ENCODE measurements at places on chromosomes 2 and 18.

GRCh38 chr18:11324510-11324909 lies 175.1 kb upstream of the PIEZO2 start:
- no peak for DNase-seq
- H3K4me1 ChIP-seq: peaks cover 4% of the 10 kb centered on the region
- H3K36me3 ChIP-seq: no peaks in the 10 kb centered on the region

DNA sequence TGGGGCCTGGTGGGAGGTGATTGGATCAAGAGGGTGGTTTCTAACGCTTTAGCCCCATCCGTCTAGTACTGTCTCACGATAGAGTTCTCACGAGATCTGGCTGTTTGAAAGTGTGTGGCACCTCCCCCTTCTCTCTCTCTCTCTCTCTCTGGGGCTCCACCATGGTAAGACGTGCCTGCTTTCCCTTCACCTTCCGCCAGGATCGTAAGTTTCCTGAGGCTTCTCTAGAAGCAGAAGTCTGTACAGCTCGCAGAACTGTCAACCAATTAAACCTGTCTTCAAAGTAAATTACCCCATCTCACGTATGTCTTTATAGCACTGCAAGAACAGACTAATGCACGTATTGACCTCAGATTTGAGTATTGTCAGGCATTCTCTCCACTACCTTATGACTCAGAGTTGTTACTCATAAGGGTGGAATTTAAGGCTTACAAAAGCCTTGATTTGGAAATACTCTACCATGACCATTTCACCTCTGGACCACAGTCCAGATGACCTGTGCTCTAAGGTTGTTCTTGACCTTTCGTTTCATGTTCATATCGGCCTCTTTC lies 99.5 kb upstream of the AGAP1 start:
- DNase-seq: no peak
- no peak overlapping the region for H3K27ac ChIP-seq
- H3K4me3 ChIP-seq: no peak overlapping the region
- peaks cover 17% of the 10 kb centered on the region for H3K27me3 ChIP-seq

DNA sequence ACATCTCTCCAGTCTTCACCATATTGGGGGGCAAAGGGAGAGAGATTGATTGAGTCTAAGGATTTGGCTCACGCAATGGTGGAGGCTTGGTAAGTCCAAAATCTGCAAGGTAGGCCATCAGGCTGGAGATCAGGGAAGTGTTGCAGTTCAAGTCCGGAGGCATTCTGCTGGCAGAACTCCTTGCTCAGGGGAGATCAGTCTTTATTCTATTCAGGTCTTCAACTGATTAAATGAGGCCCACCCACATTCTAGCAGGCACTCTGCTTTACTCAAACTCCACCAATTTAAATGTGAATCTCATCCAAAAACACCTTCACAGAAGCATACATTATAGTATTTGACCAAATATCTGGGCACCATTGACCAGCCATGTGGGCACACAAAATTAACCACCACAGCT lies 21.4 kb downstream of the SMYD1 start:
- no peak overlapping the region for H3K27ac ChIP-seq
- no peaks in the 10 kb centered on the region for H3K36me3 ChIP-seq
- no peak overlapping the region for H3K4me3 ChIP-seq

DNA sequence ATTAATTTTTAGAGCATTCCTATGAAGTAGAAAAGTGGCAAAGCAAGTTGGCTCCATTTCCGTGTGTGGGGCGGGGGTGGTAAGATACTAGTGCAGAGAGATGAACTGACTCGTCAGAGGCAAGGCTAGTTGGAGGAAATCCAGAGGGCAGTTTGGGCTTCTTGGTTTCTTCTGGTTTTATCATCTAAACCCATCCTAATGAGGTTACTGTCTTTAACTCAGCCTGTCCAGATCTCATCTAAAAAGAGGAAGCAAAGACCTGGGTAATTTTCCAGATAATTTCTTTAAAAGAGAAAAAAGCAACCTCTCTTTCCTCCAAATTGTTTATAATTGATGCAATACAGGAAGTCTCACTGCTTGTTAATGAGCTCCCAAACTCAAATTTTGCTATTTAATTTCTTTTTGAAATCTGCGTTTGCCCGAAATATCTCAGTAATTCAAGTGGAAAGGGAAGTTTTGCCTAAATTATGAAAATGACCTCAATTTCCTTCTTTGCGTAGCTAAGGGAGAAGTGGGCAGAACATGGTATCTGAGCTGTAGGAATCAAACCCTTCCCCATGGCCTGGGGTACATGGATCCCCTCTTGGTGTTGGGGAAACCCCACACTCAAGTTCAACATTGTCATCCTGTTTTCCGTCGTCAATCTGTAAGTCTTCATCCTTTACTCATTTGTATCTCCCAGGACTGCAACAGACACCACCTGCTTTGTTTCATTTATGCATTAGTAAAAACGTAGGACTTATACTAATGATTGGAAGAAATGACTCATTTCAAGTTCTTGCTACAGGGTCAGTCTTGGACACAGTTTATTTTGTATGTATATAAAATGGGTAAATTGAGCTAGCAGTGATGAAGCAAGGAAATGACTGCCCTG lies 89.1 kb upstream of the KLF7 start:
- peaks cover 2% of the 10 kb centered on the region for H3K27me3 ChIP-seq
- H3K4me1 ChIP-seq: peaks cover 30% of the 10 kb centered on the region
- no peak overlapping the region for H3K4me3 ChIP-seq
- no peak for DNase-seq

- no peaks in the 10 kb centered on the region for H3K36me3 ChIP-seq
- H3K4me3 ChIP-seq: no peak overlapping the region
- no peak for DNase-seq
- H3K4me1 ChIP-seq: no peaks in the 10 kb centered on the region
- H3K27ac ChIP-seq: no peak overlapping the region
Measured at GRCh38 chr2:36413218-36413617, 57.6 kb downstream of the CRIM1 start.

- H3K36me3 ChIP-seq: peaks cover 17% of the 10 kb centered on the region
- no peaks in the 10 kb centered on the region for H3K27me3 ChIP-seq
Measured at GRCh38 chr2:237692601-237693290, 65.4 kb downstream of the LRRFIP1 start.

- no peak for DNase-seq
- H3K27me3 ChIP-seq: no peaks in the 10 kb centered on the region
- H3K36me3 ChIP-seq: no peaks in the 10 kb centered on the region
- no peak overlapping the region for H3K4me3 ChIP-seq
- no peaks in the 10 kb centered on the region for H3K4me1 ChIP-seq
- H3K27ac ChIP-seq: no peak overlapping the region
Measured at GRCh38 chr2:60456115-60456770, 97.2 kb downstream of the BCL11A start.

GRCh38 chr2:183267148-183267827 lies 143.0 kb downstream of the NUP35 start:
- no peaks in the 10 kb centered on the region for H3K4me1 ChIP-seq
- H3K36me3 ChIP-seq: no peaks in the 10 kb centered on the region
- DNase-seq: no peak

DNA sequence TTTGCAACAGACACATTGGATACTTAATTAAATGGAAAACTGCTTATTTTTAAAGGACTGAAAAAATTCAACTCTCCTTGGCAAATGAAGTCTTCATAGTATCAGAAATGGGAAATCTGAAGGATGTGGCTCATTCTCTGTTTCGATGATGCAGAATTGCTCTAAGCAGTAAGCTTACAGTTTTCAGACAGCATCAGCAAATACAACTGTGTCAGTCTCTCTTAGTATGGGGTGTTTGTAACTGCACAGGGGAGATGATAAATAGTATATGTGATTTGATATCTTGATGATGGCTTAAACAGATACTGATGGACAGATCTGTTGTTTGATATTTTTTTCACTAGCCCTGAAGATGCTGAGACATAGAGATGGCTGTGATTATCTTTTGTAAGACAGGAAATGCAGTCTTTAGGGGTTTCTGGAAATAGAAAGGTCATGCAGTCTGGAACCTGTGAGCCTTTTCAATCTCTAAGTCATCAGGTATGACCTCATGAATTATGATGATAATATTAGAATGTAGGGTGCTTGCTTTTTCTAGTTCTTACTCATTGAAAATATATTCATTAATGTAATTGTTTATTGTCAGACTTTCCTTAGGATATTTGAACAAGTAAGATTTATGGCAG lies 84.2 kb downstream of the SLC4A10 start:
- H3K4me1 ChIP-seq: peaks cover 10% of the 10 kb centered on the region
- no peaks in the 10 kb centered on the region for H3K36me3 ChIP-seq
- H3K27ac ChIP-seq: no peak overlapping the region
- no peaks in the 10 kb centered on the region for H3K27me3 ChIP-seq
- no peak for DNase-seq

DNA sequence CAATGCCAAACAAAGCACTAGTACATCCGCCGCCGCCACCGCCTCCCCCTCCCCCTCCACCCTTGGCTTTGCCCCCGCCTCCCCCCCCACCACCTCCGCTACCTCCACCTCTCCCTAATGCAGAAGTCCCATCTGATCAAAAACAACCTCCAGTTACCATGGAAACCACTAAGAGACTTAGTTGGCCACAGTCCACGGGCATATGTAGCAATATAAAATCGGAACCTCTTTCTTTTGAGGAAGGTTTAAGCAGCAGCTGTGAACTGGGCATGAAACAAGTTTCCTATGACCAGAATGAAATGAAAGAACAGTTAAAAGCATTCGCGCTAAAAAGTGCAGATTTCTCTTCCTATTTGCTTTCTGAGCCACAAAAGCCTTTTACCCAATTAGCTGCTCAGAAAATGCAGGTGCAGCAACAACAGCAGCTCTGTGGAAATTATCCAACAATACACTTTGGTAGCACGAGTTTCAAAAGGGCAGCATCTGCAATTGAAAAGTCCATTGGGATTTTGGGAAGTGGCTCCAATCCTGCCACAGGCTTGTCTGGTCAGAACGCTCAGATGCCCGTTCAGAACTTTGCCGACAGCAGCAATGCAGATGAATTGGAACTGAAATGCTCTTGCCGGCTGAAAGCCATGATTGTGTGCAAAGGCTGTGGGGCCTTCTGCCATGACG lies 168.0 kb downstream of the ASXL3 start:
- H3K27ac ChIP-seq: no peak overlapping the region
- no peaks in the 10 kb centered on the region for H3K4me1 ChIP-seq
- no peaks in the 10 kb centered on the region for H3K27me3 ChIP-seq

GRCh38 chr18:52670896-52671295 lies 330.9 kb downstream of the DCC start:
- no peak overlapping the region for H3K27ac ChIP-seq
- H3K36me3 ChIP-seq: no peaks in the 10 kb centered on the region
- H3K4me1 ChIP-seq: no peaks in the 10 kb centered on the region
- no peak overlapping the region for H3K4me3 ChIP-seq
- DNase-seq: no peak

GRCh38 chr18:23635283-23636070 lies 27.2 kb downstream of the ANKRD29 start:
- no peaks in the 10 kb centered on the region for H3K36me3 ChIP-seq
- peaks cover 2% of the 10 kb centered on the region for H3K27me3 ChIP-seq
- no peak overlapping the region for H3K27ac ChIP-seq
- H3K4me3 ChIP-seq: no peak overlapping the region
- DNase-seq: no peak
- peaks cover 8% of the 10 kb centered on the region for H3K4me1 ChIP-seq

DNA sequence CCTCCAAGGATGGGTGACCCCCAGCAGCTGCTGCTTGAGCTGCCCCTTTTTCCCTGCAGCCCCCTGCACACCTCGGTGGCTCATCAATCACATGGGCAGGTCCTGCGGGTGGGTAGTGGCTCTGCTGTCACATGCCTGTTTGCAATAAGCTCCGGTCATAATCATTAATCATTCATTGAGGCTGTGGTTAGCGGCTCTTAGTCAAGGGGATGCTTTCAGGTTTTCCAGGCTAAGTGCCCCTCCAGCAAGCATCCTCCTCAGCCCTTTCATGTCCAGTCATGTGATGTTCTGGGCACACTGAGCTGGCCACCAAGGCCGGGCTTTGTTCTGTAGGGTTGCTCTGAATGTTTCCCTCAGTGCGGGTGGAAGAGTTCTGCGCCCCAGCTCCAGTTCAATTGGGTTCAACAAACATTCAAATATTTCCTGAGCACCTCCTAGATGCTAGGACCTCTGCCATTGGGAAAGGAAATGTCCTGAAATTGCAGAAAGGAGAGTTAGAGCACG lies 96.4 kb upstream of the LDAH start:
- H3K27me3 ChIP-seq: peaks cover 12% of the 10 kb centered on the region
- no peaks in the 10 kb centered on the region for H3K4me1 ChIP-seq
- H3K36me3 ChIP-seq: no peaks in the 10 kb centered on the region
- no peak overlapping the region for H3K27ac ChIP-seq
- H3K4me3 ChIP-seq: no peak overlapping the region

DNA sequence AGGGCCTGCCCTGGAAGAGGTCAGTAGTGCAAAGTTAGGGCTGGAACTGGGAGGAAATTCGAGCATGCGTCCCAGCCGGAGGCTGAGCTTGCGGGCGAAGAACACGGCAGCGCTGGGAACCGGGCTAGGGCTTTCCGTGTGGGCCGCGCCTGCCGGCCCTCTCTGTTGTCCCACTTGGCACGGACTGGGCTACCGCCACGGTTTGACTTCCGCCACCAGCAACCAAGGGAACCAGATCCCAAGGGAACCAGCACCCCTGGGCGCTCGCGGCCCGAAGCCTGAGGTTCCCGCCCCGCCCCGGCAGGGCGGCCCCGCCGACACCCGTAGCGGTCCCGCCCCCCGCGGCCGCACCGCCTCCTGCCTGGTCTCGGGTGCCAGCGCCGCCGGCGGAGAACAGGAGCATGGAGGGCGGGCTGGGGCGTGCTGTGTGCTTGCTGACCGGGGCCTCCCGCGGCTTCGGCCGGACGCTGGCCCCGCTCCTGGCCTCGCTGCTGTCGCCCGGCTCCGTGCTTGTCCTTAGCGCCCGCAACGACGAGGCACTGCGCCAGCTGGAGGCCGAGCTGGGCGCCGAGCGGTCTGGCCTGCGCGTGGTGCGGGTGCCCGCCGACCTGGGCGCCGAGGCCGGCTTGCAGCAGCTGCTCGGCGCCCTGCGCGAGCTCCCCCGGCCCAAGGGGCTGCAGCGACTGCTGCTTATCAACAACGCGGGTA lies at the start of gene SPR:
Gene SPR (plus strand): TSS at position 377 of the 708 bp plus-strand sequence. CDS start 25 bp downstream, at position 402.
- no peak within 1 kb of the TSS for H3K27ac ChIP-seq
- peaks cover 10% of the 10 kb centered on the region for H3K4me1 ChIP-seq
- peak within 1 kb of the TSS; percentile 70 for H3K4me3 ChIP-seq

DNA sequence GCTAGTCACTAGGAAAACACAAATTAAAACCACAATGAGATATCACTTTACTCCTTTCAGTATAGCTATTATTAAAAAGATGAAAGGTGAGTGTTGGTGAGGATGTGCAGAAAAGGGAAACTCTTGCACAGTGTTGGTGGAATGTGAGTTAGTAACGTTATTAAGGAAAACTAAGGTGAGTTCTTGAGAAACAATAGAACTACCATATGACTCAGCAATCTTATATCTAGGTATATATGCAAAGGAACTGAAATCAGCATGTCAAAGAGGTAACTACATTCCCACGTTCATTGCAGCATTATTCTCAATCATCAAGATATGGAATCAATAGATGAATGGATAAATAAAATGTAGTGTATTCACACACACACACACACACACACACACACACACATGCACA lies 117.3 kb upstream of the HNMT start:
- peaks cover 3% of the 10 kb centered on the region for H3K27me3 ChIP-seq
